ENCODE measurements at places on chromosomes 7 and 10.

DNA sequence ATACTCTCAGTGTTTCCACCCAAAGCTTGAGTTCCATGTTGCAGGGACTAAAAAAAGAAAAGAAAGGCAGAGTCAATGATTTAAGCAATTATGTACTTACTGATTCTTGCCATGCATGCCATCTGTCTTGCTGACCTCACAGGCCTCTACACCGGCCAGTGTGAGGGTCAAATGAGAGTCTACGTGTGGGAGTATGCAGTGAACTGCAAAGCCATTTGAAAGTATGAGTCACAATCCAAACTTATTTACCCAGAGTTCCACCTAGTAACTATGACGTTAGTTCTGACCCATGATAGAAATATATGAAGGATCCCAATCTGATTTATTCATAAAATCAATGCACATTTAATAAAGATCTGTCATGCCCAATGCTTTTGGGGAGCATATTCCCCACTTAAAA is 26.5 kb downstream of the PDE1C start:
- DNase-seq, result no peak

- DNase-seq, result no peak
These were observed 111.5 kb downstream of the ELAPOR2 start for GRCh38 chr7:86947929-86948328.

DNA sequence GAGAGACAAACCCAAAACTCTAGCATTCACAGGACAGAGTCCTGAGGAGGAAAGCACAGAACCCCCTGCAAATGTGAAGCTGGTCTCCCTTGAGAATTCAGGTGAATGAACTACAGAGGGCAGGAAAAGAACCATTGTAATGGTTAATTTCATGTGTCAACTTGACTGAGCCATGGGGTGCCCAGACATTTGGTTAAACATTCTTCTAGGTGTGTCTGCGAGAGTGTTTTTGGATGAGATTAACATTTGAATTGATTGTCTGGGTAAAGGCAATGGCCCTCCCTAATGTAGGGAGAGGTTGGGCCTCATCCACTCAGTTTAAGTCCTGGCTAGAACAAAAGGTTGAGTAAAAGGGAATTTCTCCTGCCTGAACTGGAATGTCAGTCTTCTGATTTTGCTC is 15.7 kb upstream of the CDK1 start:
- DNase-seq, result no peak

DNA sequence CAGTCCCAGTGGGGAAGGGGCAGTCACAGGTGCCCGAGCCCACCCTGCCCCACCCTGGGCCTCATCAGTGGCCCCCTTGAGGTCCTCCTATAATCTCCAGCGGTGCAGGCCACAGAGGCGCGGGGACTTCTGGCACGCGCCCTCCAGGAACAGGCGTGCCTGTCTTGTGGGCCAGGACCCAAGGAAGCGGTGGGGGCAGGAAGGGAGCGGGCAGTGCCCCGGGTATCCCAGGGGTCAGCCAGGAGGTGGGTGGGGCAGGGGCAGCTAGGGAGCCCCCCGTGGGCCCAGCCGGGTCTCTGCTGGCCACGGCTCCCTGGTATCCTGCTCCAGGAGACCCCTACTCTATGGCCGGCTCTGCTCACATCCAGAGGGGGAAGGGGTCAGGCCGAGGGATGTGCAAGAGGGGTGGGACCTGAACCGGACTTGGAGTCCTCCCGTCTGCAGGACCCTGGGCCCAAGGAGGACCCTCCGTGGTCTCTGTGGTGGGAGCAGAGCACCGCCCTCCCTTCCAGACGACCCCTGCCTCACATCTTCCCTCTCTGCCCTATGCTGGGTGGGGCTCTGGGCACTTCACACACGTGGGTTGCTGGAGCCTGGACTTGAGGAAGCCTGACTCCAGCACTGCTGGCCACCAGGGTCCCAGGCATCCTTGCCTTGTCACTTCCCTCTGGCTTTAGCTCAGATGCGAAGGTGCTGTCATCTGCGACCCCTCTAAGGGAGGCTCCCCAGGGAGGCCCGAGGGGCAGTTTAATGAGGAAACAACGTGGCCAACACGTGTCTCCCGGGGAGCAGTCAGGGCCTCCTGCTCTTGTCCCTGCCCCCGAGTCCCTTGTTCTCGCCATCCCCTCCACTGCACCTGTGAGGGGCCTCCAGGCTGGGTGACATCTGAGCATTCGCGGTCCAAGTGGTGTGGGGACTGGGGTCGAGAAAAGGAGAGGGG is 18.3 kb upstream of the GRIFIN start:
- no peak for DNase-seq

DNA sequence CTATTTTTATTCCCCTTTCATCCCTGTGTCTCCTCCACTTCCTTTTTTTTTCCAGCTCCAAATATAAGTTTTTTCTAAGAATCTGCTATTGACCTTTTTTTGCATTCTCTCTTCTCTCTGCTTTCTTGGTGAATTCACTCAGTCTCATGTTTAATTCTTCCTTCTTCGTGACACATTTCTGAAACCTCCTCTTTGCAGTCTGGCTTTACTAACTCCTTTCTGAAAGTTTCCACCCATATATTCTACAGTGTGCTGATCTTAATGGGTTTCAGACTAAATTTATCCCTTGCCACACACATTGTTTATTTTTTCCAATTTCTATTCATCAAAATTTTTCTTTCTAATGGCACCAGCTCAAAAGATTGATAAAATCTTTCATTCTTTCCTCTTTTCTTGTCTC is 47.8 kb upstream of the CALD1 start:
- DNase-seq, result no peak

GRCh38 chr10:24247841-24248240 is 38.9 kb downstream of the KIAA1217 start:
- no peak for DNase-seq
